CD8-positive, alpha-beta memory T cell (primary cell): ENCODE measurements at places on chromosomes 2 and 18. TPM values are rescaled to one million over a fixed set of nuclear protein-coding genes. Genes with fewer than 3 reads are reported as not detected.

GRCh38 chr2:107545851-107546250 is 280.8 kb upstream of the RGPD4 start:
- no peak overlapping the region for H3K4me3 ChIP-seq
- no peaks in the 10 kb centered on the region for H3K4me1 ChIP-seq
- no peak overlapping the region for H3K27ac ChIP-seq
- H3K27me3 ChIP-seq = no peaks in the 10 kb centered on the region
- H3K36me3 ChIP-seq = no peaks in the 10 kb centered on the region

DNA sequence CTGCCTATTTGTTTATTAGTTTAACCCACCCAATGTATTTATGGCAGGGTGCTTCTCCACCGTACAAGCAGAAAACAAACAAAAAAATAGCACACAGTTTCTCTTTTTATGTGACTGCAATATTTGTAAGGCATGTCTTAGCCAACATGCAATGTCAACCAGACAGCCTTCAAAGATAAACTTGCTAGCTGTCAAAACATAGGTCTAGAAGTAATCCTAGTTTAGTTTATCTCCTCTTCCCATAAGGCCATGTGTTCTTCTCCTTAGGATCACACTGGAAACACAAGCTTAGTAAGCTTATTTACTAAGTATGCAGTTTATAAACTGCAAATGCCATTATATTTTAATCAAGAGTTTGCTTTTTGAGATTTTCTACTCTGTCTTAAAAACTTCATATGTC is 75.6 kb downstream of the LDAH start:
- no peak for DNase-seq
- H3K27me3 ChIP-seq = no peaks in the 10 kb centered on the region
- no peaks in the 10 kb centered on the region for H3K36me3 ChIP-seq
- H3K4me1 ChIP-seq = no peaks in the 10 kb centered on the region

DNA sequence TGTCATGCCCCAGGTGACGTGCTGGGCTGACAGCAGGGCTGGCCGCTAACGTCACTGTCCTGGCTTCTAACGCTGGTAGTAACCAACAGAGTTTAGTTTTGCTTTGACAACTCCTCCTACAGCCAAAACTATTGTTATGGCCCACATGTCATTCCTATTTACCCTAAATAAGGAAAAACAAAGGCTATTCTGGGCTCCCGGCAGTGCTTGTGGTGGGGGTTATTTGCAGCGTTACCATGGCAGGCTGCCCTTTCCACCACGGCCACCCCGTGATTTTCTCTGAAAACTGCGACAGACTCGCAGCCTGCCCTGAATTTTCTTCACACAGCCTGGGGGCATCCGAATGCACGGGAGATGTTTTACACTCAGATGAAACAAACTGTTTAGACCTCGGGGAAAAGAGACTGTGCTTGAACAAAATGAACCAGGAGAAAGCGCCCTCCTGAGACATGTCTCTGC is 115.2 kb downstream of the FAM210A start:
- no peaks in the 10 kb centered on the region for H3K36me3 ChIP-seq
- H3K27me3 ChIP-seq = no peaks in the 10 kb centered on the region
- peak; percentile 53 for DNase-seq
- peaks cover 57% of the 10 kb centered on the region for H3K4me1 ChIP-seq
- no peak overlapping the region for H3K27ac ChIP-seq

DNA sequence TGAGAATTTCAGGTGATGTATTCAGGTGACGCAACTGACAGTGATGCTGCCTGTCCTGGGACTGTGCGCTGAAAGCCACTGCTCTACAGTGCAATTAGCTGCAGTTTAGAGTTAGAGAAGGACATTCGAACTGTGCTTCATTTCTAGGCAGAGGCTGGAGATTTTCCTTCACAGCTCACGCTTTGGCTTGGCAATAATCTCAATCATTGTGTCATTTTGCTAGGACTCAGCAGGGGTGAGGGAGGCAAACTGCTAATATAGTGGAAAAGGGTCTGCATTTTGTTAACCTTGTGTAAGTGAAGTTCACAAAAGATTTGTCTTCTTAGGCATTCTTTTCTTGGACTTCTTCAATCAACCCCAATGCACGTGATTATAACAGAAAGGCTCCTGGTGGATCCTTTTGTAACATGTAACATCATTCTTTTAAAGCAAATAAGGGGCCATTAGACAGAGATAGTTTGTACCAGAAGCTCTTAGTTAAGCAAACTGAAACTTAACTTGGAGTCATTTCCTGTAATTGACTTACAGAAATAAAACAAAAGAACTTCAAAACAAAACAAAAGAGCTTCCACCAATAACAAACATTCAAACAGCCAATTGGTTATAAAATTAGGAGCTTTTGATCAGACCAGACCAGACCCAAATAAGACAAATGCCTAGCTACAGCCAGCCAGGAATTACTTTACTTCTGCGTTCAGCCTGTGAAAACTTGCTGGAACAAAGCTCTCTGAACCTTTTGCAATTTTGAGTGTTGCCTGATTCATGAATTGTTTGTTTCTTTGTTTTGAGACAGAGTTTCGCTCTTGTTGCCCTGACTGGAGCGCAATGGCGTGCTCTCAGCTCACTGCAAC is 1376.3 kb upstream of the CELF4 start:
- H3K36me3 ChIP-seq = no peaks in the 10 kb centered on the region
- peaks cover 17% of the 10 kb centered on the region for H3K4me1 ChIP-seq
- peak overlapping the region; percentile 50 for H3K4me3 ChIP-seq
- no peak for DNase-seq

- H3K4me1 ChIP-seq = no peaks in the 10 kb centered on the region
- DNase-seq = no peak
- no peak overlapping the region for H3K4me3 ChIP-seq
- H3K27ac ChIP-seq = no peak overlapping the region
Observed at GRCh38 chr2:43100883-43101662, 125.3 kb downstream of the ZFP36L2 start.

DNA sequence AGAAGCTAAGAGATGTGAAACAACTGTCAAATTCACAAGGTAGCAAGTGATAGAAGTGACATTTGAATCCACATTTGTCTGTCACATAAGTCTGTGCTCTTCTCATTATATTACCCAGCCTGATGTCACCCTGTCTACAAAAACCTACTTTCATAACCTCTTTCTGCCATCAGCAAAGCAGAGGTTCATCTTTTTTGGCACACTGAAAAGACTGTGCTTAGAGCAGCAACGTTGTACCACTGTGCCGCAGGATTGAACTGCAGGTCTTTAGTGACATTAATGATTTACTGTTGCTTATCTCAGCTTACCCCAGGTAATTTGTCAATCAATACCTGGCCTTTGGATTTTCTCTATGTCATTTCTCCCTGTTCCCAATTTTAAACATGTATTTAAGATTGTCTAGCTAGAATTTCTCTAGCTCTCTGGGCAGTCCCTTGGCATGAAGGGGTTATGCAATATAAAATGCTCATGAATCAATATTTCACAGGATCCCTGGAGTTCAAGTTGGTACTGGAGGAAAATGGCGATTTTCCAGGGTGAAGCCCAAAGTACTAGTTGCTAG is 31.4 kb upstream of the TDRD15 start:
- no peaks in the 10 kb centered on the region for H3K36me3 ChIP-seq
- H3K27ac ChIP-seq = no peak overlapping the region
- H3K27me3 ChIP-seq = no peaks in the 10 kb centered on the region
- H3K4me1 ChIP-seq = no peaks in the 10 kb centered on the region
- H3K4me3 ChIP-seq = no peak overlapping the region
- no peak for DNase-seq

- H3K27ac ChIP-seq = no peak overlapping the region
- DNase-seq = no peak
- peaks cover 4% of the 10 kb centered on the region for H3K4me1 ChIP-seq
- no peaks in the 10 kb centered on the region for H3K27me3 ChIP-seq
- no peak overlapping the region for H3K4me3 ChIP-seq
Observed at GRCh38 chr18:54127759-54128378, 96.6 kb downstream of the MBD2 start.

GRCh38 chr2:114610677-114611076 is 168.2 kb downstream of the DPP10 start:
- no peak overlapping the region for H3K27ac ChIP-seq
- no peak for DNase-seq
- no peaks in the 10 kb centered on the region for H3K27me3 ChIP-seq
- H3K4me3 ChIP-seq = no peak overlapping the region
- no peaks in the 10 kb centered on the region for H3K4me1 ChIP-seq

- no peaks in the 10 kb centered on the region for H3K36me3 ChIP-seq
- H3K27ac ChIP-seq = no peak overlapping the region
- DNase-seq = no peak
- no peaks in the 10 kb centered on the region for H3K4me1 ChIP-seq
- no peak overlapping the region for H3K4me3 ChIP-seq
- H3K27me3 ChIP-seq = no peaks in the 10 kb centered on the region
Observed at GRCh38 chr18:26634631-26635030, 86.3 kb upstream of the KCTD1 start.

GRCh38 chr2:207513551-207514257 is 16.1 kb upstream of the CREB1 start:
- no peaks in the 10 kb centered on the region for H3K27me3 ChIP-seq
- DNase-seq = no peak
- H3K36me3 ChIP-seq = no peaks in the 10 kb centered on the region

GRCh38 chr2:217049956-217050355 is 190.1 kb upstream of the TNP1 start:
- no peaks in the 10 kb centered on the region for H3K36me3 ChIP-seq
- no peaks in the 10 kb centered on the region for H3K4me1 ChIP-seq

GRCh38 chr2:144357623-144358373 is 162.1 kb downstream of the ZEB2 start:
- no peaks in the 10 kb centered on the region for H3K36me3 ChIP-seq
- peak overlapping the region; percentile 32 for H3K27ac ChIP-seq
- DNase-seq = no peak
- no peaks in the 10 kb centered on the region for H3K4me1 ChIP-seq
- H3K27me3 ChIP-seq = no peaks in the 10 kb centered on the region

DNA sequence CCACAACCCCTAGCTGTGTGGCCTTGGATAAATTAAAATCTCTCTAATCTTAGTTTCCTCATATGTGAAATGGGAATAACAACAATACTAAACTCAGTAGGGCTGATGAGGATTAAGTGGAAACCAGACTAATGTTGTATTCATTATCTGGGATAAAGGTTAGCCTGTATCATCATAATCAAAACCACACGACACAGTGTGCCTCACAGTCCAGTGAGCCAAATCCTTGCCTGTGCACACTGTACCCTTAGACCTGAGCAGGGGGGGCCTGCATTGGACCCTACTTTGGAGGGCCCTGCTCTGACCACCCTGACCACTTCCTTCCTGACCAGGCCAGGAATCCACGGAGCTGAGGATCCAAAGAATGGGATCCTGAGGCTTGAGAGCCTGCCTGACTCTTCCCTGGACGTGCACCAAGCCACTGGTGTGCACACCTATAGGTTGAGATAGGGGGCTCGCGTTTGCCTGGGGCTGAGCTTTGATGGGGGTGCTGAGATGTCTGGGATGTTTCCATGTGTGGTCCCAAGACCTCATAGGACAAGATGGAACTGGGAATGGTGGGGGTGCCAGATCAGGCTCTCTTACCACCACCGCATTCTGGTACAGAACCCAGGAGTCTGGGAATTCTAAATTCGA is 69.7 kb downstream of the TGOLN2 start:
- no peaks in the 10 kb centered on the region for H3K27me3 ChIP-seq
- no peak overlapping the region for H3K27ac ChIP-seq
- no peak for DNase-seq
- H3K4me3 ChIP-seq = no peak overlapping the region
- H3K4me1 ChIP-seq = no peaks in the 10 kb centered on the region

DNA sequence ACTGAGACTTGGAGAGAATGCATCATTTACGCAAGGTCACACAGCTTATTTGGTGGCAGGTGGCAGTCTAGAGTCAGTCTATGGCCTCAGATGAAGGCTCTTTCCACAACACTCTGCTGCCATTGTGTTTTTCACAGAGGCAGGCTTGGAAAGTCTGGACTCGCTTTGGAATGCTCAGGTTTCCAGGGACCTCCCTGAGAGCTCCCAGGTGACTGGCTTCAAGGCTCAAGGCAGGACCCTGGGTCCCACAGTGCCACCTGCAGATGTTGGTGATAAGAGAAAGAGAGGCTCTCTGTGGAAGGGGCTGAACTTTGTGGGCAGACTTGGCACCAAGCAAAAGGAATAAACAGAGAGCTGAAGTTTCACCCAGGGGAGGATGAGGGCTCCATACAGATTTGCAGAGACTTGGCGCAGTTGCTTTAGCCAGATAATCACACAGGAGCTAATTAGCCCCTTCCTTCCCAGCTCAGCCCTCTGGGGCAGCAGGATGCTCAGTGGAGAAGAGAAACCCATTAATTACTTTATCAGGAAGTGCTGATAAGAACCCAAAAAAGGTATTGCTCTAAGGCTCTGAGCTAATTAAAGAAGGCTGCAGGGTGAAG is 103.5 kb downstream of the LBH start:
- peak overlapping the region; percentile 25 for H3K4me3 ChIP-seq
- H3K27ac ChIP-seq = no peak overlapping the region

DNA sequence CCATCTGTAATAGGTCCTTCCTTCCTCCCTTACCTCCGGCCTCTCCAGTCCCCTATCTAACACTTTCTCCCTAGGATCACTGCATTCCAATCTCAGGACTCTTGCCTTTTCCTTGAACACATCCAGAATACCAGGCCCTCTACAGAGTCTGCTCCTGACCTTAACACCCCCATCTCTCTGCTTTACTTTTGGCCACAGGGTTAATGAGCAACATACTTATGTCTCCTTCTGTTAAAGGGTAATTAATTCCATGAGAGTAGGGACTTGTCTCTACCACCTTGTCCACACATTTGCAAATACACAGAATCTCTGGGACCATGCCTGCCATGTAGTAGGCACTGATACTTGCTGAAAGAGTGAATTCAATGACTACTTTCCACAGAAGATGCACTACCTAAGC is 94.9 kb downstream of the COBLL1 start:
- no peaks in the 10 kb centered on the region for H3K4me1 ChIP-seq
- no peaks in the 10 kb centered on the region for H3K27me3 ChIP-seq
- H3K4me3 ChIP-seq = no peak overlapping the region
- DNase-seq = no peak
- no peak overlapping the region for H3K27ac ChIP-seq

DNA sequence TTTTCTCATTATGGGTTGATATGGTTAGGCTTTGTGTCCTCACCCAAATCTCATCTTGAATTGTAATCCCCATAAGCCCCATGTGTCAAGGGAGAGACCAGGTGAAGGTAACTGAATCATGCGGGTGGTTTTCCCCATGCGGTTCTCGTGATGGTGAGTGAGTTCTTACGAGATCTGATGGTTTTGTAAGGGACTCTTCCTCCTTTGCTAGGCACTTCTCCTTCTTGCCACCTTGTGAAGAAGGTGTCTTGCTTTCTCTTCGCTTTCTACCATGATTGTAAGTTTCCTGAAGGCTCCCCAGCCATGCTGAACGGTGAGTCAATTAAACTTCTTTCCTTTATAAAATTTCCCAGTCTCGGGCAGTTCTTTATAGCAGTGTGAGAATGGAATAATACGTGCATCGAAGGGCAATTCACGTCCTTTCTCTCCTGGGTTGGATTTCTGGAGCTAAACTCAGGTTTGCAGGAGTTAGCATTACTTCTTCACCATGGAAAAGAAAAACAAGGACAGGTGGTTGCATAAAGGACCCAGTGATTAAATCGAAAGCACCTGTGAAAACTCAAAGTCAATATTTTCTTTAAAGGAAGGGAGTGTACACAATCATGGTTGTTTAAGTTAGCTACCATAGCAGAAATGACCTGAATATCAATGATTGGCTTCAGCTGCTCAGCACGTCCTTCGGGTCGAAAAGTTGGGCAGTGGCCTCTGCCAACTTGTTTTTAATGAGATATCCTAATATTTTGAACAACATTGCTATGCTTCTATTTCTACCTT is 54.1 kb downstream of the CDC42EP3 start:
- no peak overlapping the region for H3K4me3 ChIP-seq
- DNase-seq = no peak
- H3K27ac ChIP-seq = no peak overlapping the region
- H3K27me3 ChIP-seq = no peaks in the 10 kb centered on the region
- H3K4me1 ChIP-seq = peaks cover 42% of the 10 kb centered on the region

EFR3B gene
- total RNA-seq = 0.20 TPM

CCDC74B gene
- total RNA-seq = 0.85 TPM

ASB3 gene
- total RNA-seq = 17.8 TPM

UGT1A8 gene
- not detected for total RNA-seq

G6PC2 gene
- total RNA-seq = not detected

NPHP1 gene
- 2.5 TPM for total RNA-seq

AMER3 gene
- not detected for total RNA-seq
